ENCODE measurements at places on chromosomes 2 and 18.

DNA sequence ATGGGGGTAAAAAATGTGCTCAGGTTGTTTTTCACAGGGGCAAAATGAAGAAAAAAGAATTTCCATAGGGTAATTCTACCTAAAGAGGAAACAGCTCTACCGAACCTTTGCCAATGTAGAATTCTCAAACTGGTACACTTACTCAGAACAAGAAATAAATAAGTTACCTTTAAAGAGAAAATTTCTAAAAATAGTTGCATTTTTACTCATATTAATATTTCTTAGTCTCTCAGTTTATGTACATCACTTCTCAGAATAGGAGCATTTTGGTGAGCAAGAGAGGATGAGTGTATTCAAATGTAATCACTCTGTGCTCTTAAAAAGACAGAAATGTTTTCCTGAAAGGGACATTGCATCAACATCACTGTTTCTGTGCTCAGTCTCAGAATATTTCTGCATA is 574.7 kb upstream of the SLC8A1 start:
- no peak for DNase-seq

- no peak for DNase-seq
Observed at GRCh38 chr2:57834666-57835065, 211.9 kb upstream of the VRK2 start.

GRCh38 chr2:38602732-38603401 is at the start of gene HNRNPLL:
HNRNPLL (minus strand) TSS chr2:38602928; CDS start chr2:38602626, 302 bp downstream.
- DNase-seq: peak; percentile 80

- DNase-seq: no peak
Observed at GRCh38 chr2:46329803-46330775, 32.9 kb downstream of the EPAS1 start.

- DNase-seq: no peak
Observed at GRCh38 chr2:195121341-195121740, 535.7 kb upstream of the SLC39A10 start.

- no peak for DNase-seq
Observed at GRCh38 chr2:2733818-2734217, 402.7 kb upstream of the MYT1L start.

- DNase-seq: no peak
Observed at GRCh38 chr18:69697069-69697468, 250.6 kb downstream of the CD226 start.

DNA sequence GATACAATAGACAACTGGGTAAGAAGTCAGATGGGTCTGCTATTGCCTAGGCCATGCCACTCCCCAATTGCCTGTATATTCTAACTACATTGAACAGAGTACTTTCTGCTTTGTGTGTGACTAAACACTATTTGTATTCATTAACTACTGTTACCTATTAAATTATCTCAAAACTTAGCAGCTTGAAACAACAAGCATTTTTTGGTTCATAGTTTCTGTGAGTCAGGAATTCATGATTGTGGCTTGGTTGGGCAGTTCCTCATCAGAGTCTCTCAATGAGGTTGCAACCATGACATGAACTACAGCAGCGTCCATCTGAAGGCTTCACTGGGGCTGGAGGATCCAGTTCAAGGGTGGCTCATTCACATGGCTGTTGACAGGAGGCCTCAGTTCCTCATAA is 205.7 kb downstream of the EN1 start:
- no peak for DNase-seq

DNA sequence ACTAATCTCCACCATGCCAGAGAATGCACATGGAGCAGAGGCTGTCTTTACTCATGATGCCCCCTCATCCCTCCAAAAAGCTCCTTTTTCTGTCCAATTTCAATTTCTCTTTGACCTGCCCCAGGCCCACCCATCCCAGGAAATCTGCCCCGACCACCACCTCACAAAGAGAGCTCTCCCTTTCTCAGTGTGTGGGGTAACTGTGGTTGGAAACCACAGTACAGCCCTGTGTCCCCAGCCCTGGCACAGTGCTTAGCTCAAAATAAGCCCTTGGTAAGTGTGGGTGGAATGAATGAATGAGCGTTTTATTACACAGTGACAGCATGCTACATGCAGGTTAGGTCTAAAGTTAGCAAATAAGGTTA is 43.7 kb upstream of the CAB39 start:
- DNase-seq: no peak

DNA sequence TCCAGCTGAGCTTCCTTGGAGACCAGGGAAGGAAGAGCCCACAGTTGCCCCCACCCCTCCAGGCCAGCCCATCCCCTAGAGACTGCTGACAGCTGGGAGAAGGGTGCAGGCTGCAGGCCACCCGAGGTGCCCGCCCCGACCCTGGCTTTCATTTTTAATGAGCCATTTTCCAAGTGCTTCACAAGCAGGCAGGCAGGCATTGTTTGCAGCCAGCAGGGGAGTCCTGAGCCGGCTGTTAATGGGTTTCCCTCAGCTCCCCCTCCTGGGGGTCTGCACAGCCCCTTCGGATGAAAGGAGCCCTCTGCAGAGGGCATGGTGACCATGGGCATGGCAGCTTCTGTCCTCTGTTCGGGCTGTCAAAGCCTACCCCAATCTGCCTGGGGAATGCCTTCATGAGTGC is 94.5 kb downstream of the ZBTB7C start:
- DNase-seq: no peak

GRCh38 chr2:99710721-99711120 is 220.9 kb upstream of the REV1 start:
- DNase-seq: no peak

GRCh38 chr2:64967601-64968000 is 21.6 kb upstream of the SLC1A4 start:
- no peak for DNase-seq

All from NCI-H187 treated with DMSO at 0.1 percent for 48 hours (cell line).